ENCODE measurements at places on chromosomes 2 and 18. TPM values are rescaled to one million over a fixed set of nuclear protein-coding genes. Genes with fewer than 3 reads are reported as not detected.

Gene CD8B2
- not detected for total RNA-seq

DNA sequence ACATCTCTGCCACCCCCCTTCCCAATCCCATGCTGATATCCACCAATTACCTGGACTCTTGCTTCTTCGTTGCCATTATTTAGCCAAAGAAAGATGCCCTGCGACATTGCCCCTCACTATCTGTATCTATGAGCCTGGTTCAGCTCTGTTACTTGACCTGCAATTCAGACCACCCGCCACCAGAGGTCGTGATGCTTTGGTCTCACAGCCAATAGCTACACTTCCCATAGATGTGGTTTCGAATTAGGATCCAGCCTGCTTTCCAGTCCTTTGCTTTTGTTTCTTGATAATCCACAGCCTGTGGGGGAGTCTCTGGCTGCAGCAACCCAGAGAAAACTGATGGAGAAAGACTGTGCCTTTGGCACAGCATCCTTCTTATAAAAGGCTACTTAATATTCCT, 239.4 kb downstream of the KLHL29 start:
- no peak for DNase-seq

- DNase-seq: no peak
Observed at GRCh38 chr2:59440491-59440890, 1113.0 kb downstream of the BCL11A start.

DNA sequence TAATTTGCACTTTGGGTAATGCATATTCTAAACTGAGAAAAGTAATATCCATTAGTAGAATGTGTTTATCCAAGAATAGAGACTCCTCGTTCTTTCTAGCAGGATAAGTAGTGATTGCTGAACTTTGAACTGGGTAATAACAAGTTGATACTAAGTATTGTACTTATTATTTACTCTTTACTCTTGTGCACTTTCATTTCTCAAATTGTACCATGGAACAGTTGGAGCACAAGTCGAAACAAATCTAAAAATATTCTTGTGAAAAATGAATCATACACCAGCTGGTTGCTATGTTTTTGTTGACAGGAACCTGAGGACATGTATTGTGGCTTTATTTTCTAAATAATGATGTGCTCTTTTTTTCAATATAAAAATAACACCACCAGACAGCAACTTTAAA, 111.9 kb downstream of the RGPD3 start:
- DNase-seq: no peak

GRCh38 chr18:49494660-49495059, 7.6 kb upstream of the C18orf32 start:
- no peak for DNase-seq

Gene KLF7
- total RNA-seq: 8.9 TPM

DNA sequence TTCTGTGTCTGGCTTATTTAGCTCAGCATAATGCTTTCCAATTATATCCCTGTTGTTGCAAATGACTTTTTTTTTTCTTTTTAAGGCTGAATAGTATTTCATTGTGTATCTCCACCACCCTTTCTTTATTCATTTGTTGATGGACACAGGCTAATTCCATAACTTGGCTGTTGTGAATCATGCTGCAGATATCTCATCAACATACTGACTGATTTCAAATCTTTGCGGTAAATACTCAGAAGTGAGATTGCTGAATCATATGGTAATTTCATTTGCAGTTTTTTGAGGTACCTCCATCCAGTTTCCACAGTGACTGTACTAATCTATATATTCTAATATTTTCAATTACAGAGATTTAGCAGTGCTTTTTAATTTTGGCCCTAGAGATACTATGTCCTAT, 266.2 kb downstream of the TMX3 start:
- no peak for DNase-seq

DNA sequence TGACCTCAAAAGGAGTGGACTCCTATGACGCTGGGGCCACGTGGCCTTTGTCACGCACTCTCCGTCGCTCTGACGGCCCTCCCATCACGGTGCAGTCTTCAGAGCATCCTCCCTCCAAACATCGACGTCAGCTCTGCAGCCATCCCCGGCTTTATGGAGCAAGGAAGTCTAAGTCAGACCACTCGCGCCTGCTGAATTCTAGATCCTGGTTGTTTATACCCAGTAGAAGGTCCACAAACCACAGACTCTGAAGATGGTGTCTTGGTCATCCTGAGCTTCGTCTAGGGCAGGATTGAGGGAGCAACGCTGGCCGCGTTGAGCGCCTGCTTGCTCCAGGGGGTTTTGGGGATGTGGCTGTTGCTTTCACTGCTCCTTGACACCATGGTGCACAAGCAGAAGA, 228.0 kb upstream of the SALL3 start:
- no peak for DNase-seq

Gene AGXT
- total RNA-seq: not detected

DNA sequence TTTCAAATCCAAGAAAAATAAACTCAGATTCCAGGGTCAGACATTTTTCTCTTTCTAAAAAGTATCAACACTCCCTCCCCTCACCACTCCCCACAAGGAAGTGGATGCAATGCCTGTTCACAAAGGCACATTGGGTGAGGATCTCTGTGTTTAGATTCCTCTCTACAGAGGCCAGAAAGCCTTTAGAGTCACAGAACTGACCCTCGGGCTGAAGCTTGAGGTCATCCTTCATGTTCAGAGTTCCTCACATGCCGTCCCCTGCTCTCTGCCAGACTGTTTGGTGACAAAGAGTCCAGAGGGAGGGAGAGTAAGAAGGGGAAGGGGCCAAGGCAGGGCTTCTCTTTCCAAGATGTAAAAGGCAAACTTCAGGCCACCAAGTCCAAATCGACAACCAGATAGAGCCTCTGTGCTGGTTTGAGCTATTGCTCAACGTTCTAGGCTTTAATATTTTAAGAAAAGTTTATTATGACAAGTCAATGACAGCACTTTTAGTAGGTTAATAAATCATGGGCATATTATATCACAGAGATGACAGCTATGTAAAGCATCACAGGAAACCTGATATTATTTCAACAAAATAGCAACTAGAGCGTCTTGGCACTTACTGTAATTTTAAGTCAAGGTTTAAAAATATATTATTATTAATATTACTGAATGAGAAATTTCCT, 269.4 kb downstream of the ETAA1 start:
- peak; percentile 73 for DNase-seq

DNA sequence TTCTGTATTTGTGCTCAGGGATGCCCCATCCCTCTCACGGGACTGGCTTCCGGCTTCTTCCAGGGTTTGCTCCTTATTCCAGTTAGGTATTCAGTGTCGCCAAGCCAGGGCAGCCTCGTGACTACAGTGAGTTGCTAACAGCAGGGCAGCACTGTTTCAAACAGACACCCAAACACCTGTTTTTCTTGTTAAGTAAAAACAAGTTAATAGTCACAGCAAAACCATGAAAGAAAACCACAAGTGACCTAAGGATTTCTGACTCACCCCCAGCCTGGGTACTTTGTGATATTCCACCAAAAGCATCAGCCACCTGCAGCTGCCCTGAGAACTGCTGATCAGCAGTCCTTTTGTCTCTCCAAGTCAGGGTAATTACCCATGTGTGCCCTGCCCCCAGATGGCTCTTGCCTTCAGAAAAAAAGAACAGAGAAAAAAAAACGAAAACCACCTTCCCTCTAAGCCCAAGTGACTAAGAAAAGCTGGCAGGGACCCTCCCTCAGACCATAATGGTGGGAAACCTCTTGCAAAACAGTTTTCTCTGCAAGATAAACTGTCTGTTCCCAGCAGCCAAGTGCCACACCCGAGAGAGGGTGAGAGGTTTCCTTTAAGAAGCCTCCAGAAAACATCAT, 178.2 kb downstream of the ANAPC1 start:
- DNase-seq: no peak

DNA sequence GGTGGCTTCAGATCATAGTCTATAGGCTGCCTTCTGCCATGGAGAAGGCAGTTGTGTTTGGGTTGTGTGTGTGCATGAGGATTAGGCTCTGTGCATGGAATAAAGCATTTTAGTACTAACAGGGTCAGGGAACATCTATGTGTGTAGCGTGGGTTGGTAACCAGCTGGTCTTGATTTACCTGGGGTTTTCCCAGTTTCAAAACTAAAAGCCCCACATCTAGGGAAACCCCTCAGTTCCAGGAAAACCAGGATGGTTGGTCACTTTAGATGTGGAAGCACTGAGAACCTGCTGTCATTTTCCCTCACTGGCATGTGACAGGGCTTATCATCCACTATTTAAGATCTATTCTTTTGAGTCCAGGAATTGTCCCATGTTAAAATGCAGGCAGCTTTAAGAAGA, 116.3 kb downstream of the POLE4 start:
- no peak for DNase-seq

Gene DSG2
- 0.86 TPM for total RNA-seq

GRCh38 chr2:196610796-196611195, 28.7 kb upstream of the CCDC150 start:
- no peak for DNase-seq

- no peak for DNase-seq
Observed at GRCh38 chr2:189113963-189114362, 65.6 kb downstream of the COL5A2 start.

DNA sequence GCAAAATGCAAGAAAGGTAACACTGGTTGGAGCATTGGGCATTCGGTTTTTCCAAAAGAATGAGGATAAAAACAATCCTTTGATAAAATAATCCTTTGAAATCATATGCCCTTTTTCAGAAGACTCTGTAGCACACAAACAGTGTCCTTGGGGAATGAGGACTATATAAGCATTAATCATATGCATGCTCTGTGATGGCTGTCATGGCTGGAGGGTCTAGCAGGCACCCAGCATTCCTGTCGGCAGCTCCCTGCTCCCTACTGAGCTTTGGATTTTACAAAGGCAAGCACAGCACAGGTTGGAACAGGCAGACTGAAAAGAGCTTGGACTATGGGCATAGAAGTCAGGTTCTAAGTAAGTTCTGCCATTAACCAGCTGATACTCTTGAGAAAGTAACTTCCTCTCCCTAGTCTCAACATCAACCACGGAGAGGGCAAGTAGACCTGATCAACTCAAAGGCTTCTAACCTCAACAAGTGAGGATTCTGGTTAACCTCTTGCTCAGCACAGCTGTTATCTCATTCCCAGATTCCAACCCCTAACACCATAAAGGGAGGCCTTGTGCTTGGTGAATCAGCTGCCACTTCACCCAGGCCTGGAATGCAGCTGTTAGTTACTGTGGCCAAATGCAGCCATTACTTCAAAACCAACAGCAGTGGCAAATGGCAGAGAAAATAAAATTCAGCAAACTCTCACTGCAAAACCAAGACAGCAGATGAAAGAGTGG, 29.5 kb downstream of the GALNT14 start:
- DNase-seq: no peak

Gene PSMD14
- total RNA-seq: 51.2 TPM

GRCh38 chr2:129619471-129619870, 360.0 kb upstream of the RAB6C start:
- no peak for DNase-seq

GRCh38 chr18:57928466-57928865, 115.6 kb upstream of the NEDD4L start:
- no peak for DNase-seq

All from psoas muscle (tissue), 8 donors.